Activated CD8-positive, alpha-beta memory T cell treated with anti-CD3 and anti-CD28 coated beads for 1 hour (primary cell): ENCODE measurements at places on chromosomes 4 and X.

GRCh38 chr4:106303548-106304281 lies 12.3 kb downstream of the TBCK start:
- DNase-seq, result no peak

DNA sequence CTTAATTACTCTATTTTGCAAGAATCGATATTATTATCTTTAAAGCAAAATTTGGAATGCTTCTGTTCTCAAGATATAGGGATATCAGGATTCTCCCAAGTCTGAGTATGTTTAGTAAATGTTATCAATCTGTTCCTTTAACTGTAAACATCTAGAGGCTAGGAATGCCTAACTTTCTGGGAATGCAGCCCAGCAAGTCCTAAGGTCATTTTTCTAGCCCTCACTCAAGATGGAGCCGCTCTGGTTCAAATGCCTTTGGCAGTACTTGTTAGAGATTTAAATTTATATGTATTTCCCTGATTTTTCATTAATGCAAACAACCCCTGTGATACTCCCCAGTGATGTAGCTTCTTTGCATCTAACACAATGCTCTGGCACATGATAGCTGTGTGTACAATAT lies 623.8 kb upstream of the LCORL start:
- no peak for DNase-seq

- DNase-seq, result no peak
These were observed 144.8 kb downstream of the FRYL start for GRCh38 chr4:48635310-48635709.

DNA sequence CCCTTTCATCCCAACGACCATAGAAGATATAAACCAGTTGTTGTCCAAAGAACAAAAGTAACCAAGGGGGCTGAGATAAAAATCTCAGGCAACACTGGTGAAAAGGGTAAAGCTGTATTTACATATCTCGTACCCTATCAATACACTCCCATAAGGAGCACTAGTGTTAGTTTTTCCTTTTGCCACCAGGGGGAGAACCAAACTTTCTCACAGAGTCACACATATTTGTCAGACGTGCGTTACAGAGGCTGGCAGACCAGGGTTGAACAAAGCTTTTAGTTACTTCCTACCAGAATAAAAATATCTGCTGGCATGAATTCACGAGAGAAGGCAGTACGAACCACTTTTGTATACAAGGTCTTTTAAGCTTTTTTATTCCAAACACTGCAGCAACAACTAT lies 88.3 kb downstream of the AMELX start:
- no peak for DNase-seq

GRCh38 chr4:3879681-3880614 lies 113.8 kb downstream of the ADRA2C start:
- DNase-seq, result no peak

DNA sequence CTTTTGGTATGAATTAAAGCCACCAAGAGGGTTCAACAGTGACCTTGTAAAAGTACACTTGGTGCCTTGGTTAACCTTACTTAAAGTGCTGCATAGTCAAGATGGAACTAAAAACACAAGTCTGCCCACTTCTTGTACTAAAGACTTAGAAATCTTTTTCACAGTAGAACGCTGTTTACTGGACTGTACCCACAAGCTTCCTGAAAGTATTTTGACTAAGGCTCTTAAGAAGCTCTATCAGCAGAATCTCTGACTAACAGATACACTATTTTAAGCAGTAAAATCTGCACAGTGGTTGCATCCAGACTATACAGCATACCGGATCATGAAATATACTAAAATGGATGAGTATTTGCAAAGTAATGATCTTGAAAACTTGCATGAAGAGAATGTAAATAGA lies 7.2 kb downstream of the RAB28 start:
- DNase-seq, result no peak

- DNase-seq, result no peak
These were observed 29.9 kb upstream of the GPC4 start for GRCh38 chrX:133444952-133445831.

GRCh38 chrX:119015407-119016237 lies 41.2 kb downstream of the LONRF3 start:
- DNase-seq, result no peak

- no peak for DNase-seq
These were observed 320.2 kb upstream of the PRPS2 start for GRCh38 chrX:12471061-12471460.
